ENCODE measurements at places on chromosomes 11 and 22.
A peak's percentile ranks its signal among the peaks of the same experiment; 100 is the strongest.

GRCh38 chr11:7826324-7826723 lies 29.6 kb upstream of the OR5P2 start:
- DNase-seq: no peak

GRCh38 chr11:111923951-111924350 lies 5.2 kb downstream of the C11orf52 start:
- no peak for DNase-seq

DNA sequence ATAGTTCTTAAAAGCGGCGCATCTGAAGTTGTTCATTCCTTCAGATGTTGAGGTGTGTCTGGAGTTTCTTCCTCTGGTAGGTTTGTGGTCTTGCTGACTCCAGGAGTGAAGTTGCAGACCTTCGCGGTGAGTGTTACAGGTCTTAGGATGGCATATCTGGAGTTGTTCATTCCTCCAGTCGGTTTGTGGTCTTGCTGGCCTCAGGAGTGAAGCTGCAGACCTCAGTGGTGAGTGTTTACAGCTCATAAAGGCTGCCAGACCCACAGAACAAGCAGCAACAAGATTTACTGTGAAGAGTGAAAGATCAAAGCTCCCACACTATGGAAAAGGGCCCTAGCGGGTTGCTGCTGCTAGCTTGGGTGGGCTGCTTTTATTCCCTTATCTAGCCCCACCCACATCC lies 201.7 kb upstream of the PDGFD start:
- no peak for DNase-seq

DNA sequence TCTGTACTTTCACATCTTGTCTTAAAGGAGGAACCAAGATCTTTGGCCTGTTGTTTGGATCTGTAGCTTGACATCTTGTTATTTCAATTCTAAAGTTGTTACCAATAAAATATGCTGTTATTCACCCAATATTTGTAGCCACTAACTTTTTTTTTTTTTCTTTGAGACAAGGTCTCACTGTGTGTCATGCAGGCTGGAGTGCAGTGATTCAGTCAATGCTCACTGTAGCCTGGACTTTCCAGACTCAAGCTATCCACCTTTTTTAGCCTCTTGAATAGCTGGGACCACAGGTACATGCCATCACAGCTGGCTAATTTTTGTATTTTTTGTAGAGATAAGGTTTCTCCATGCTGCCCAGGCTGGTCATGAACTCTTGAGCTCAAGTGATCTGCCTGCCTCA lies 769.4 kb downstream of the DLG2 start:
- no peak for DNase-seq

- no peak for DNase-seq
Measured at GRCh38 chr11:2718817-2719438, 19.1 kb upstream of the KCNQ1OT1 start.

DNA sequence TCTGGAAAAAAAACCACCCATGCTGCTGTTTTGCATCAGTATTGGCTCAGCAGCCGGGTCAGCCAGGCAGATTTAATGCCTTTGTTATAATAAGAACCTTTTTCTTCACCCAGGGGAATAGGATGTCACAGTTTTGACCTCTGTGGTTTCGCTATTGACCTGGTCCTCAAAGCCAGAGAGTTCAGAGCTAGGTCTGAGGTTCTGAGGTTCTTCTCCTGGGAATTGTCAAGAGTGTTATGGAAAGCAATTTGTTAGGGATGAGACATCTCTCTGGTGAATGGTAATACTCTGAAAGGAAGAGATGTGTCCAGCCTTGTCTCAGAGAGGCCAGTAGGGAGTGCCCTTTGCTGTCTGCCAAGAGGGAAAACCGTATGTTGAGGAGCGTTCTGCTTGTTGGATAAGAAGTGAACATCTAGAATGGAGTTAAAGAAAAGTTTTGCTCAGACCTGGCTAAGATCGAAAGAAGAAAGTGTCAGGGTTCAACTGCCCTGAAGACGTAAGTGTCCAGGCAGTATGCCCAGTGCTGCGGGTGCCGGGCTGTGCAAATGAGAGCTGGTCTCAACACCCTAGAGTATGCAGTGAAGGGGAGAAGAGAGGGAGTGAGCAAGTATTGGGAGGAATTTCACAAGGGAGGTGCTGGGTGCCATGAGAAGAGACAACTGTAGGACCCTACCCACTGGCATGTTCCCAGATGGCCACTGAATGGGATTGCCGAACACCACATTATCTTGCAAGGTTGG lies 150.9 kb upstream of the TTC12 start:
- no peak for DNase-seq

GRCh38 chr22:17350292-17350691 lies 19.0 kb upstream of the CECR2 start:
- DNase-seq: no peak

DNA sequence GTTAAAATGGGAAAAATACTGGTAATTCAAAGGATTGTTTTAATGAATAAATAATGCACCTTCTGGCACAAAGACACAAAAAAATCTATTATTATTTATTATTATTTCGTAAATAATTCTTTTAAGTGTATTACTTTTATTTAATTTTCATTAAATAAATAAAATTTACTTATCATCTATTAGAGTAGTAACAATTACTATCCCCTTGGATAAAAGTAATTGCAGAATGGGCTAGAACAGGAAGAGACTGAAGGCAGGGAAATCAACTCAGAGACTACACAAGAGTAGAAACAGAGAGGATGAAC lies 23.0 kb downstream of the OR8B12 start:
- DNase-seq: no peak

DNA sequence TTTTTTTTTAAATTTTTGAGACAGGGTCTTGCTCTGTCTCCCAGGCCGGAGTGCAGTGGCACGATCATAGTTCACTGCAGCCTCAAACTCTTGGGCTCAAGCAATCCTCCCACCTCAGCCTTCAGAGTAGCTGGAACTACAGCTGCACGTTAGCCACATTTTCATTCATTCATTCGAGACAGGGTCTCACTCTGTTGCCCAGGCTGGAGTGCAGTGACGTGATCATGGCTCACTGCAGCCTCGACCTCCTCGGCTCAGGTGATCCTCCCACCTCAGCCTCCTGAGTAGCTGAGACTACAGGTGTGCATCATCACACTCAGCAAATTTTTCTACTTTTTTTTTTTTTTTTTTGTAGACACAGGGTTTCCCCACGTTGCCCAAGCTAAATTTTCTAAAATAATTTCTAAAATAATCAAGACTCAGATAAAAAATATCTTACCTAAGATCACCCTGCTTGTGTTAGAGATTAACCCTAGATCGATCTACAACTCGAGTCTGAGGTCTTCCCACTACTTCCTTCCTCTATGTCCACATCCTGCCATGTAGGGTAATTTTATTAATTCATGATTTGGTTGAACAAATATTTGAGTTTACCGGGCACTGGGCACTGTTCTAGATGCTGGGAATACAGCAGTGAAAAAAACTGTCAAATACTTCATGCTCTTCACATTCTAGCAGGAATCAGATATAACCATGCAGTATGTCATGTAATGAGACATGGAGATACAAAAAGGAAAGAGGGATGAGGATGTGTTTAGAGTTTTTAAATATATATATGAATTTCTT lies 15.1 kb downstream of the EIF4G2 start:
- no peak for DNase-seq

- DNase-seq: no peak
Measured at GRCh38 chr22:23688121-23688520, 2.7 kb upstream of the RGL4 start.

GRCh38 chr11:65650547-65651338 lies 12.0 kb downstream of the RELA start:
- DNase-seq: no peak

DNA sequence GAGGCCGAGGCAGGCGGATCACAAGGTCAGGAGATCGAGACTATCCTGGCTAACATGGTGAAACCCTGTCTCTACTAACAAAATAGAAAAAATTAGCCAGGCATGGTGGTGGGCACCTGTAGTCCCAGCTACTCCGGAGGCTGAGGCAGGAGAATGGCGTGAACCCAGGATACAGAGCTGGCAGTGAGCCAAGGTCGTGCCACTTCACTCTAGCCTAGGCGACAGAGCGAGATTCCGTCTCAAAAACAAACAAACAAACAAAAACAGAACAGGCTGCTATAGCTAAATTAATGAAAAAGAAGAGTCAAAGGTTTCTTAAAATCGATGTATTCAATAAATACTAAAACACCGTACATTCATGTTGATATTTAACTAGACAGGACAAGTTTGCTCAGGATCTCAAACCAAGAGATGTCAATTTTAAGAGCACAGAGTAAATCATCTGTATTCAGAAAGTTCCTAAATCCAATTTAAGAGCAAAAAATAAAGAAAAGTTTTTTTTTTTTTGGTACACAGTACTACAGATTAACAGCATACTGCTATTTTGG lies 59.9 kb downstream of the NUP98 start:
- DNase-seq: no peak

DNA sequence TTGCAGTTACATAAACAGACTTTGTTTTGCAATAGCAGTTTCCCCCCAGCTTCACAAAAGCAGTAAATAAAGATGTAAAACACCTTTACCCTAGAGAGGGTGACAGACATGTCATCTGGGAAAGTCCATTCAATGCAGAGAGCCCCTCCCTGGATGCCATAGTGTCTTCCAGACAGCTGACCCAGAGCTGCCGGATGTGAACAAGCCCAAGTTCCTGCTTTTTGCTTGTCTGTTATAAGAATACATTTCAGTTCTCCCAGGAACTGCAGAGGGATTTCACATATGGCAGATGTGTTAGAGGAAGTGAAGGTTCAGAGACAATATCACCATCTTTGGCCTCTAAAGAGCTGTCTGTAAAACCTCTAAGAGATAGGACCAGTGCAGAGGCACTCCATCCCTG lies 48.9 kb downstream of the RELT start:
- DNase-seq: no peak

DNA sequence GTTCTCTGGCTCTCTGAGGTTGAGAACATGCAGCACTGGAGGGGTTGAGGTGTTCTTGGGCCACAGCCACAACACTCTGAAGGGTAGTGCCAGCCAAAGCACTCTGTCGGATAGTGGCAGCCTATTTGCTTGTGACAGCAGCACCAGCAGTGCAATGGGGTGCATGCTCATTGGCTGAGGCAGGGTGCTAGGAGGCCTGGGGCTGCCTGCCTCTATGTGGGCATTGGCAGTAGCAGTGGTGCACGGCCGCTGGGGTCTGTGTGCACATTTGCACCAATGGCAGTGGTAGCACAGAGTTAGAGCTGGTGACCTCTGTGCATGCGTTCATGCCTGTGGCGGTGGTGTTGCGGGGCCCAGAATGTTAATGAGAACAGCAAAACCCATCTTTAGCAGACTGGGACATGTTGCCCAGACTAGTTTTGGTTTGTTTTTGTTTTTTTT lies 25.4 kb downstream of the PI4KA start:
- DNase-seq: no peak

- no peak for DNase-seq
Measured at GRCh38 chr11:100855466-100856067, 168.5 kb downstream of the ARHGAP42 start.

- no peak for DNase-seq
Measured at GRCh38 chr11:62497132-62497801, 49.3 kb downstream of the AHNAK start.

DNA sequence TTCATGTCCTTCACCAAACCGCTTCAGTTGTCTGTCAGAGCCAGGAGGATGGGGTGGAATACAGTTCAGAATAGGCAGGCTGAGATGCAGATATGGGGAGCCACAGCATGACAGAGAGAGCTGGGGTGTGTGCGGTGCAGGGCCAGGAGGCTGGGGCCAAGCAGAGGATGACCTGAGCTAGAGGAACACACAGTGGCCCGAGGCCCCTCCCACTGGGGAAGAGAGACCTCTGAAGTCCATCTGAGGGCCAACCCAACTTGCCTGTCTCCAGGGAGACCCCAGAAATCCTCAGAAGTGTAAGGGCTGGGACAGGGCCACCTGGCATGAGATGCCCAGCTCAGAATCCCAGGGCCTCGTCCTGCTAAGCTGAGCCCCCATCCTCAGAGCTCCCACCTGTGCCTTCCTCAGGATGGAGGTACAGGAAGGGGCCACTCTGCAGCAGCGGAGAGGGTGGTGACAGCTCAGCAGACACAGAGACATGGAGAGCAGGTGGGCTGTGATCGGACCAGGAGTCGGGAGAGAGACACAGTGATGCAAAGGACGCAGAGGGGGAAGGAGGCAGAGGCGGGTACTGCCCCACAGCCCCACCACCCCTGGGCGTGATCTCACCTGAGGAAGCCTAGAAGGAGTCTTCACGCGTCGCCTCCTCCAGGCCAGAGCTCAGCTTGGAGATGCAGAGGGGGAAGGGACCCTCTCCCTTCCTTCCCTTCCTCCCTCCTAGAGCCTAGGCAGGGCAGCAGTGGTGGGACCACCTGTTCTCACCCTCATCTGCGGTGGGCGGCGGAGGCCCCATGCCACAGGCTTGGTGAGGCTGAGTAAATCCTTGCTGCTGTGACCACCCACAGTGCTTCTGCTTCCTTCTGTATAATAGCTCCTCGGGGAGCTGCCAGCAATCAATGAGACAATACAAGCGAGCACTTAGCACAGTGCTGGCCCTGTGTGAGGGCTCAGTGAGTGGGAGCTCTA lies 9.1 kb upstream of the TUB start:
- DNase-seq: no peak

DNA sequence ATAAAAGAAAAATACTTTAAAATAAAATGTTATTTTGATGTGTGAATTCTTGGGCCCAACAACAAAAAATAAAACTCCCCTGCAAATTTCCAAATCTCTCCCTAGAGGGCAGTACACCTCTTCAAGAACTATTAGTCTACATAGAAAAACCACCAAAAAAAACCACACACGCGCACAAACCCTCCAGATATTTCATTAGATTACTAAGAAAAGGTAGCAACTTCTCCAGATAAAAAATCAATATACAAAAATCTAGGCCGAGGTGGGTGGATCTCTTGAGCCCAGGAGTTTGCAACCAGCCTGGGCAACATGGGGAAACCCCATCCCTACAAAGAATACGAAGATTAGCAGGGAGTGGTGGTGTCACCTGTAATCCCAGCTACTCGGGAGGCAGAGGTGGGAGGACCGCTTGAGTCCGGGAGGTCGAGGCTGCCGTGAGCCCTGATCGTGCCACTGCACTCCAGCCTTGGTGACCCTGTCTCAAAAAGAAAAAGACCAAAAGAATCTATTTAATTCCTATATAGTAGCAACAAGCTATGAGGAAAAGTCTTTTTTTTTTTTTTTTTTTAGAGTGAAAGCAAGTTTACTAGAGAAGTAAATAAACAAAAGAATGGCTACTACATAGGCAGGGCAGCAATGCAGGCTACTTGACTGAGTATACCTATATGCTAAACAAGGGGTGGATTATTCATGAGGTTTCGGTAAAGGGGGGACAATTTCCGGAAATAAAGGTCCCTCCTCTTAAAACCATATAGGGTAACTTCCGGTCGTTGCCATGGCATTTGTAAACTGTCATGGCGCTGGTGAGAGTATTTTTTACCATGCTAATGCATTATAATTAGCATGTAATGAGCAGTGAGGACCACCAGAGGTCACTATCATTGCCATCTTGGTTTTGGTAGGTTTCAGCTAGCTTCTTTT lies 13.1 kb downstream of the B3GNT6 start:
- peak; percentile 97 for DNase-seq

GRCh38 chr22:37300551-37301017 lies 18.3 kb downstream of the CYTH4 start:
- peak; percentile 47 for DNase-seq

- no peak for DNase-seq
Measured at GRCh38 chr11:115263799-115264656, 240.2 kb downstream of the CADM1 start.

All from CD4-positive, alpha-beta T cell treated with Interleukin-10 for 1 hour (primary cell).